Naive thymus-derived CD8-positive, alpha-beta T cell (primary cell): ENCODE measurements at places on chromosomes 16 and 17. TPM values are rescaled to one million over a fixed set of nuclear protein-coding genes. Genes with fewer than 3 reads are reported as not detected.

GRCh38 chr17:72121164-72122009 lies 567 bp downstream of the SOX9 start:
- H3K4me1 ChIP-seq: peaks cover 8% of the 10 kb centered on the region
- no peak overlapping the region for H3K4me3 ChIP-seq
- H3K36me3 ChIP-seq: no peaks in the 10 kb centered on the region
- H3K27ac ChIP-seq: no peak overlapping the region
- H3K27me3 ChIP-seq: peaks cover 30% of the 10 kb centered on the region

- H3K27me3 ChIP-seq: no peaks in the 10 kb centered on the region
- H3K4me1 ChIP-seq: peaks cover 23% of the 10 kb centered on the region
- H3K4me3 ChIP-seq: peak overlapping the region; percentile 97
- peak; percentile 60 for DNase-seq
Measured at GRCh38 chr16:4414187-4414917, 2.0 kb downstream of the CORO7 start.

DNA sequence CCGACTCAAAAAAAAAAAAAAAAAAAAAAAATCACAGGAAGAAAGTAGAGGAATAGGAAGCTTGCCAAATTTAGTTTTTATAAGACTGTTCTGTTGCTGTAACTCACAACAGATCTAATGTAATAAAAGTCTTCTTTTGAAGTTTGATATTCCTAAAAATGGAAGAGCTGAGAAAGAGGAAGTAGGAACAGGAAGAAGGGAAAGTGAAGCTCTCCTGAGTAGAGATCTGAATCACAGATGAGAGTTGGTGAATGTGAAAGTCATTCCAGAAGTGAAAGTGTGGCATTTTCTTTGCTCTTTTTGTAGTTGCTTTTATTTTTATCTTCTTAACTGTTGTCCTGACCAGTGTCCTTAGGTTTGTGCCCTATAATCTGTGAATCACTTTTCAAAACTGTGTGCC lies 2.1 kb downstream of the NMT1 start:
- DNase-seq: no peak
- H3K4me3 ChIP-seq: peak overlapping the region; percentile 26
- no peaks in the 10 kb centered on the region for H3K27me3 ChIP-seq
- H3K27ac ChIP-seq: no peak overlapping the region

GRCh38 chr17:32814836-32815235 lies 62.1 kb downstream of the MYO1D start:
- no peak overlapping the region for H3K27ac ChIP-seq
- H3K4me3 ChIP-seq: no peak overlapping the region
- no peak for DNase-seq
- H3K4me1 ChIP-seq: peaks cover 2% of the 10 kb centered on the region
- no peaks in the 10 kb centered on the region for H3K36me3 ChIP-seq

DNA sequence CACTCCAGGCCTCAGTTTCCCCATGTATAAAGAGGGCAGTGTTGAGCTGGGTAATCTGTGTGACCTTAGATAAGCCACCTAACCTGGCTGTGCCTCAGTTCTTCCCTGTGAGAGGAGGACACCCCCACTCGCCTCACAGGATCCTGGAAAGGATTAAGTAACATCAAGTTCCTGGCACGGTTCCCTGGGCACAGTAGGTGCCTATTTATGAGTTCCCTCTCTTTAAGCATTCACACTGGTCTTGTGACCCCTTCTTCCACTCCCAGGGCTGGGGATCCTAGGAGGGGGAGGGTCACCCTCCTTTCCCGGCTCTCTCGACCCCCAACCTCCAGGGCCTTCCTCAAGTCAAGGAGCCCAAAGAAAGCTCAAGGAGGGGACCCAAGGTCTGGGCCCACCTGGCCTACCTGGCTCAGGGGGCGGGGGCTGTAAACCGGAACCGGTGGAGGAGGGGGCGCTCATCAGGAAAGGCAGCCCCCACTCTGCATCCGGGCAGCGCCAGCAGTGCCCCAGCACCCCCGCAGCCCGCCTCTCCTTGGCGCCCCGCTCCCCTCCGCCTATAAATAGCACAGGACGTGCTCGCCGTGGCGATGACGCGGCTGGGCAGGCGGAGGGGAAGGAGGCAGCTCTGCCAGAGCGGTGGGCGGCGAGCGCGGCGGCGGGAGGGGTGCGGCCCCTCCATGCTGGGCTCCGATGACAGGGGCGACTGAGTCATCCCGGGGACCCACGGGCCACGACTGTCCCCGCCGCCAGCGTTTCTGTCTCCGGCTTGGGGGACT lies 9.4 kb downstream of the RPL19 start:
- DNase-seq: peak; percentile 64
- H3K27me3 ChIP-seq: no peaks in the 10 kb centered on the region
- no peaks in the 10 kb centered on the region for H3K36me3 ChIP-seq
- peaks cover 19% of the 10 kb centered on the region for H3K4me1 ChIP-seq
- H3K4me3 ChIP-seq: peak overlapping the region; percentile 59

DNA sequence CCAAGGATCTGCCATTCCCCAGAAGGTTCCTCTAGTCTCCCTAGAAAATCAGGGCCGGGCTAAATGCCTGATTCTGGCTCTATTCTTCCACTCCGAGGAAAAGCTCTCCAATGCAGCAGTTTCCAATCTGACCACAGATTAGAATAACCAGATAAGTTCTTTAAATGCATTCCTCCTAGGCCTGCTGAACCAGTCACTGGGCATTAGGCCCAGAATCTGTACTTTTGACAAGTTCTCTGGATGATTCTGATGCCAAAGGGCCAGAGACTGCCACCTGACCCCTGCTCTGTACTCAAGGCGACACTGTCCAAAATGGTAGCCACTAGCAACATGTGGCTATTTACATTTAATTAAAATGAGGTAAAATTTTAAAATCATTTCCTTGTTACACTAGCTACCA lies 22.3 kb downstream of the MAP3K14 start:
- no peaks in the 10 kb centered on the region for H3K27me3 ChIP-seq
- no peaks in the 10 kb centered on the region for H3K36me3 ChIP-seq
- no peak for DNase-seq
- H3K4me1 ChIP-seq: peaks cover 68% of the 10 kb centered on the region
- no peak overlapping the region for H3K27ac ChIP-seq
- no peak overlapping the region for H3K4me3 ChIP-seq

DNA sequence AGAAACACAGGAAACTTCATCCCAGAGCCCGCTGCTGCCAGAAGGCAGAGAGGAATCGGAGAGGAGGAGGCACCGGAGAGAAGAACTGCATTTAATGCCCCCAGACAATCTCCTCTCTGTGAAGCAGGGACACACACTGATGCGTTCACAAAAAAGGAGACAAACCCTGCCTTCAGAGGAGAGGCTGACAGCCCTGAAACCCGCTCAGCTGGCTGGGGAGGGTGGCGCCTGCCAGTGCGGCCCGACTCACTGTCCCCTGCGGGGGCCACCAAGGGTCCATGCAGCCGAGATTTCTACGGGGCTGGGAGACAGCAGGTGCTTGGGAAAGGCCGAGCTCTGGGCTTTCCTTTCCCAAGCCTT lies 21.9 kb upstream of the CACNG1 start:
- no peak for DNase-seq
- H3K27ac ChIP-seq: no peak overlapping the region
- no peaks in the 10 kb centered on the region for H3K36me3 ChIP-seq
- H3K4me1 ChIP-seq: no peaks in the 10 kb centered on the region
- H3K4me3 ChIP-seq: no peak overlapping the region
- H3K27me3 ChIP-seq: peaks cover 9% of the 10 kb centered on the region

GRCh38 chr16:23152386-23153178 lies 3.3 kb upstream of the USP31 start:
- H3K27ac ChIP-seq: no peak overlapping the region
- no peaks in the 10 kb centered on the region for H3K36me3 ChIP-seq
- H3K4me1 ChIP-seq: peaks cover 21% of the 10 kb centered on the region
- no peak for DNase-seq

GRCh38 chr16:50743581-50744225 lies 1.8 kb downstream of the CYLD start:
- peaks cover 67% of the 10 kb centered on the region for H3K4me1 ChIP-seq
- no peak for DNase-seq
- peak overlapping the region; percentile 99 for H3K27ac ChIP-seq
- H3K36me3 ChIP-seq: peaks cover 23% of the 10 kb centered on the region

DNA sequence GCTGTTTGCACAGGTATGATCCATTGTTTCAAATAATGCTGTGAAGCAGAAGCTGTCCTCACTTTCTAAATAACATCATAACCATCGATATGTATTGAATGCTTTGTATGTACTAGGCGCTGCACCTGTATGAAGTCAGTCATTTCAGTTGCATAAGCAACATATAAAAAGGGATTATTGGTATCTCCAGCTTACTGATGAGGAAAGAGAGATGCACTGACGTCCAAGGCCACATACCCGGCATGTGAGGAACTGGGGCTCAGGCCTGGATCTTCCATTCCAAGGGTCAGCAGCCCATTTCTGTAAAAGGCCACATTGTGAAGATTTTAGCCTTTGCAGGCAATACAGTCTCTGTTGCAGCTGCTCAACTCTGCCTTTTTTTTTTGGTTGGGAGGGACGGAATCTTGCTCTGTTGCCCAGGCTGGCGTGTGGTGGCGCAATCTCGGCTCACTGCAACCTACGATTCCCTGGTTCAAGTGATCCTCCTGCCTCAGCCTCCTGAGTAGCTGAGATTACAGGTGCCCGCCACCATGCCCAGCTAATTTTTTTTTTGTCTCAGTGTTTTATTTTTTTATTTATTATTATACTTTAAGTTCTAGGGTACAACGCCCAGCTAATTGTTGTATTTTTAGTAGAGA lies 244.7 kb downstream of the MRTFB start:
- no peak for DNase-seq
- H3K4me1 ChIP-seq: no peaks in the 10 kb centered on the region
- no peaks in the 10 kb centered on the region for H3K36me3 ChIP-seq
- no peaks in the 10 kb centered on the region for H3K27me3 ChIP-seq
- no peak overlapping the region for H3K27ac ChIP-seq

The CAVIN1 gene
- total RNA-seq: not detected

The ZNF469 gene
- total RNA-seq: 2.1 TPM
